ENCODE measurements at places on chromosomes 7 and 10. TPM values are rescaled to one million over a fixed set of nuclear protein-coding genes. Genes with fewer than 3 reads are reported as not detected.

GRCh38 chr10:101075775-101076174 lies 14.0 kb downstream of the KAZALD1 start:
- no peaks in the 10 kb centered on the region for H3K4me1 ChIP-seq
- H3K4me3 ChIP-seq, result no peak overlapping the region
- no peaks in the 10 kb centered on the region for H3K36me3 ChIP-seq
- H3K27me3 ChIP-seq, result no peaks in the 10 kb centered on the region
- DNase-seq, result no peak

- no peaks in the 10 kb centered on the region for H3K36me3 ChIP-seq
- peaks cover 4% of the 10 kb centered on the region for H3K4me1 ChIP-seq
- no peak overlapping the region for H3K27ac ChIP-seq
- no peak for DNase-seq
- no peak overlapping the region for H3K4me3 ChIP-seq
These were observed 20.8 kb downstream of the HYCC1 start for GRCh38 chr7:22992874-22993840.

DNA sequence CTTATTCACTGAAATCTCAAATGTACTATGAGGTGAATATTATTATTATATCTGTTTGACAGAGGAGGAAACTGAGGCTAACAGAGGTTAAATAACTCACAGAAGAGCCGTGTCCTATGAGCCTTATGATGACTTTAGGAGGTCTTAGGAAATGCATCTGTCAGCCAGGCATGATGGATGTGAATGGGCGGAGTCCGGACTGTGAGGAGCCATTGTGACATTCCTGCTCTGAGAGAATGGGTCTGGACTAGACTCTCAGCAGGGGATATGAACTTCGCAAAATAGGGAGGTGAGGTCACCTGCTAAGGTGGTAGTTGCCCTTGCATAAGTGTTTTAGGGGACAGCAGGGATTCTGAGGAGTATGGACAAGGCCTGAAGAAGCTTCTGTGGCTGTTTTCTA lies 153.6 kb downstream of the TMEM178B start:
- H3K4me1 ChIP-seq, result no peaks in the 10 kb centered on the region
- H3K27ac ChIP-seq, result no peak overlapping the region
- no peak overlapping the region for H3K4me3 ChIP-seq
- DNase-seq, result no peak
- no peaks in the 10 kb centered on the region for H3K27me3 ChIP-seq

DNA sequence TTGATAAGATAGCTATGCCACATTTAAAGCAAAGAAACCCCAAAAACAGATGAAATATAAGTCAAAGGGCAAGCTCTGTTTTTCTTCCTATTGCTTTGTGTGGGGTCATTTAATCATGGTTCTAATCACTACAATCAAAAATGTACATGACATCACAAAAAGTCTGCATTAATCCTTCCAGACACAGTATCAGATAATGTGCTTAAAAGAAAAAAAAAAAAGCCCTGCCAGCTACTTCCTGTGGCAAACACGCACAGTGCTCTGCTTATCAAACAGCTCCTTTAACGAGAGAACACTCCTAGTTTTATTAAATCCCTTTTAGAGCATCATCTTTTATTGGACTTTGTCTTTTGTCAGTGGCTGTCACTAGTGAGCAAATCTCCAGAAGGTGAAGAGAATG lies 1005.8 kb downstream of the GATA3 start:
- no peak overlapping the region for H3K4me3 ChIP-seq
- H3K27me3 ChIP-seq, result no peaks in the 10 kb centered on the region
- DNase-seq, result no peak
- H3K36me3 ChIP-seq, result no peaks in the 10 kb centered on the region

GRCh38 chr7:46468753-46469356 lies 547.8 kb upstream of the IGFBP3 start:
- no peak for DNase-seq
- H3K27me3 ChIP-seq, result no peaks in the 10 kb centered on the region
- H3K4me3 ChIP-seq, result no peak overlapping the region
- H3K36me3 ChIP-seq, result no peaks in the 10 kb centered on the region
- no peaks in the 10 kb centered on the region for H3K4me1 ChIP-seq

DNA sequence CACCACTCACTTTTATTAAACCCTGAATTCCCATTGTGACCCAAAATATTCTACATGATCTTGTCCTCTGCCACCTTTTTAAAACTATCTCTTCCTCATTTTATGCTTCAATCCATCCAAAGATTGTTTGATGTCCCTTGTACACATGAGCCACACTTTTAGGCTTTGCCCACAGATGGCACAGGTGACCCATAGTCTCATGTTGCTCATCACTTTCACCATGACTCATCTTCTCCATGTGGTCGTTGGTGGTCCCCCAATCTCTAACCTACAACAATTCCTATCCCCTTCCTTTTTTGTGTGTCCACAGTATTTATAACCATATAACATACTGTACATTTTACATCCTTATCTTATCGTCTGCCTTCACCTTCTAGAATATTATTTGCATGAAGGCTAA lies 271.5 kb upstream of the ZWINT start:
- H3K4me1 ChIP-seq, result no peaks in the 10 kb centered on the region
- no peaks in the 10 kb centered on the region for H3K36me3 ChIP-seq
- H3K27me3 ChIP-seq, result no peaks in the 10 kb centered on the region
- H3K4me3 ChIP-seq, result no peak overlapping the region
- DNase-seq, result no peak

GRCh38 chr10:87775766-87776165 lies 42.3 kb downstream of the ATAD1 start:
- no peaks in the 10 kb centered on the region for H3K27me3 ChIP-seq
- no peak for DNase-seq
- H3K4me3 ChIP-seq, result no peak overlapping the region
- no peaks in the 10 kb centered on the region for H3K4me1 ChIP-seq
- H3K36me3 ChIP-seq, result peaks cover 26% of the 10 kb centered on the region
- no peak overlapping the region for H3K27ac ChIP-seq

- H3K4me1 ChIP-seq, result no peaks in the 10 kb centered on the region
- DNase-seq, result no peak
- no peak overlapping the region for H3K27ac ChIP-seq
- H3K4me3 ChIP-seq, result no peak overlapping the region
- no peaks in the 10 kb centered on the region for H3K27me3 ChIP-seq
These were observed 107.3 kb upstream of the SHH start for GRCh38 chr7:155919391-155920067.

GRCh38 chr10:91380873-91381256 lies 29.3 kb upstream of the HECTD2 start:
- no peak for DNase-seq
- peak overlapping the region; percentile 19 for H3K4me3 ChIP-seq
- no peak overlapping the region for H3K27ac ChIP-seq
- no peaks in the 10 kb centered on the region for H3K36me3 ChIP-seq
- H3K27me3 ChIP-seq, result no peaks in the 10 kb centered on the region

- H3K36me3 ChIP-seq, result no peaks in the 10 kb centered on the region
- H3K4me3 ChIP-seq, result peak overlapping the region; percentile 24
- no peak for DNase-seq
- H3K27ac ChIP-seq, result no peak overlapping the region
- H3K4me1 ChIP-seq, result peaks cover 7% of the 10 kb centered on the region
These were observed 39.4 kb upstream of the LEP start for GRCh38 chr7:128201690-128202085.

DNA sequence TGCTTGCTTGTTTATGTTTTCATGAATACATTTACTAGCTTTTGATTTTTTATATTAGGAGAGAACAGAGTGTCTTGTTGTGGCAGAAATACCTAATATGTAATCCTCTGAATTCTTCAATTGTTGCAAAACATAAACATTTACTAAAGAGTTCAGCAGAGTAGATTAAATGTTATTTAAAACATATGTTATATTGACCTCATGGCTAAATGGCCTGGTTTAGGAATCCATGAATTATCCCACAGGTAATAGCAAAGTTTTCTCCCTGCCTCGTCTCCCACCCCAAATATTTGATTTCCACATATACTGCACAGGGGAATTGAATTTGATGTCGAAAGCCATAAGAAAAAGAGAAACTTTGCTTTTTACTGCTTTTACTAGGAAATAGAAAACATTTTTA lies 111.8 kb downstream of the ADK start:
- DNase-seq, result no peak
- no peaks in the 10 kb centered on the region for H3K36me3 ChIP-seq
- no peaks in the 10 kb centered on the region for H3K4me1 ChIP-seq
- H3K27ac ChIP-seq, result no peak overlapping the region
- H3K4me3 ChIP-seq, result no peak overlapping the region

DNA sequence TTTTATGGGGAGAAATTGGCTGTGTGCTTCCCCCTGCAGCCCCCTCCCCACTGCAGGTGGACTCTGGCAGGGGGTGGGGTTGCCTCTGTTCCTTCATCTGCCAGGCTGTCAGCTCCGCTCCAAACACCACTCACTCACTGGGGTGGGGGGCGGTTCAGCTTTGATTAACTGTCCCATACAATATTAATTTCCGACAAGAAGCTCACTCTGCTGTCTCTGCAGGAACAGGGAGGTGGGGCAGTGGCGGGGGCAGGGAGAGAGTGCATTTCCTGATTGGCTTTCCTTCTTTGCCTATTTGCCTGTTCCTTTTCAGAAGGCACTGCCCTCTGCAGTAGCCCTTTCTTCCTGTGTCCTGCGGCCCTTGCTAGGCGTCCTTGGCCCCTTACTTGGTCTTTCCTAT lies 500.8 kb downstream of the PLXNA4 start:
- peaks cover 4% of the 10 kb centered on the region for H3K4me1 ChIP-seq
- no peak for DNase-seq
- no peaks in the 10 kb centered on the region for H3K36me3 ChIP-seq
- no peak overlapping the region for H3K4me3 ChIP-seq
- no peaks in the 10 kb centered on the region for H3K27me3 ChIP-seq

The CCNY gene
- total RNA-seq, result 35.6 TPM

The LGI1 gene
- total RNA-seq, result 0.44 TPM

The UCMA gene
- total RNA-seq, result not detected

The SPDYE6 gene
- total RNA-seq, result not detected

The BHLHA15 gene
- total RNA-seq, result not detected

The GPR37 gene
- total RNA-seq, result 1.1 TPM

The PIP gene
- not detected for total RNA-seq

The COL28A1 gene
- total RNA-seq, result 2.3 TPM

The ANLN gene
- total RNA-seq, result 2.4 TPM

The CHN2 gene
- 6.6 TPM for total RNA-seq
